ENCODE measurements at places on chromosomes 2 and 18.

DNA sequence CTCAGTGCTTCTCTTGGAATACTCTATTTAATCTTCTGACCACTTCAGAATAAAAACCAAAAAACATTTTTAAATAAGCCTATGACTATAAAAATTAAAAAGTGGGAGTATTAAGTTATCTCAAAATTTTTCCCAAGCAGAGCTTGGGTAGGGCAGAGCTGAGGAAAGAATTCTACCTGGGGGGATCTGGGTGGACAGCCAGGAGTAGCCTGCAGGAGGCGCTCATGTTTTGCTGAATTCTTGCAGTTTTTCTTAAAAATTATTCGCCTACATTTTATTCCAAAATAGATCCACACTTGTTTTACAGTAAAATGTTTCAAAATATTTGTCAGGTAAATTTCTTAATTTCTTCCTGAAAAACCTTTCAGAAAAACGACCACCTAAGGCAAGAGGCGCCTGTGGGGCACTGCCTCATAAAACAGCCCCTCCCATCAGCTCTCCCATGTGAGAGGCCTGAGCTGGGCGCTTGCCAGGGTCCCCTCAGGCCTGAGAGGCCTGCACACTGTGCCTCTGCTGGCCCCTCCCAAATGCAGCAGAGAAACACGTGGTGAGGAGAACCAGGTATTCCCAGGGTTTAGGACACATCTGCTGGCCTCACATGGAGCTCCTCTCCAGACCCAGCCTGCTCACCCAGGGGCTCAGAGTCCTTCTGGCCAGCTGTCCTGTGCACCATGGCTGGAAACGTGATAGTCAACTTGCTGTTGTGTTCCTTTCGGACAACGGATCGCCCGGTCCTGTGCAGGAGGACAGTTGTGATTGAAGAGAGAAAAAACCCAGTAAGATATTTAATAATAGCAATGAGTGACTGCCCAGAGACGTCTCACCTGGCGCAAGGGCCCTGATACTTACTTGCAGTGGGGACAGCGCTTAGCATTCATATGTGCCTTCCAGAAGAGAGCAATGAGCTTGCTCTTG, 17.5 kb downstream of the POLR1A start:
- no peak for DNase-seq

DNA sequence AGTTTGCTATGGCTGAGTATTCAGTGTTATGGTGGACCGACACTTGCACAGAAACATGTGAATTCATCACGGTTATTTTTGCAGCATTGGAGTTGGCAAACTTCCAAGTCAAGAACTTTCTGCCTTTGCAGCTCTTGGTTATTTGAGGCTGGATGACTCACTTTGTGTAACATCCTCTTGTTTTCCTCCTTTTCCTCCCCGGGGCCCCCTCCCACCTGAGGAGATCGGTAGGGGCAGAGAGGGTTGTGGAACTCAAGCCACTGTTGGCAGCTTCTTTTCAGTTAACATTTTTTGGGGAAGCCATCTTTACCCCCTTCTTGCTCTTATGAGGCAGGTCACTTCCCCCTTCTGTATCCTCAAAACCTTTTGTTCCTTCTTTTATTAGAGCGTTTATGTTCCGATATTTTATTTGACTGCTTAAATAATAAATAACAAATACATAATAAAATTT, 48.6 kb downstream of the DDX1 start:
- peak; percentile 3 for DNase-seq

GRCh38 chr2:207482630-207483029, 47.1 kb upstream of the CREB1 start:
- DNase-seq = no peak

DNA sequence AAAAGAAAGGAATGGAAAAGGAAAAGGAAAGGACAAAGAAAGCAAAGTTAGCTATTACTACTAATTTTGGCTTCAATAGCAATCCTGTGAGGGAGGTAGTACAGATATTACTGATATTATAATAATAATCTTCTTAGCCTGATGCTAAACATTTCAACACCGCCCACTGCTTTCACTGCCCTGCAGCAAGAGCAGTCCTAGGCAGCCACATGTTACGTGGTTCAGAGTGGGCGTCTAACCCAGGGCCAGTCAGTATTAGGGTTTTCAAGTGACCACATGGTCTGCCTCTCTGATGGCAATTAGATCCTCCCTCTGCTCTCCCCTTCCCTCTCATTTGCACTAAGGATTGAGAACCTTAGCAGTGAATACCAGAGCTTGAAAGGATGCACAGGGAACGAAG, 83.7 kb upstream of the ZNF397 start:
- no peak for DNase-seq

DNA sequence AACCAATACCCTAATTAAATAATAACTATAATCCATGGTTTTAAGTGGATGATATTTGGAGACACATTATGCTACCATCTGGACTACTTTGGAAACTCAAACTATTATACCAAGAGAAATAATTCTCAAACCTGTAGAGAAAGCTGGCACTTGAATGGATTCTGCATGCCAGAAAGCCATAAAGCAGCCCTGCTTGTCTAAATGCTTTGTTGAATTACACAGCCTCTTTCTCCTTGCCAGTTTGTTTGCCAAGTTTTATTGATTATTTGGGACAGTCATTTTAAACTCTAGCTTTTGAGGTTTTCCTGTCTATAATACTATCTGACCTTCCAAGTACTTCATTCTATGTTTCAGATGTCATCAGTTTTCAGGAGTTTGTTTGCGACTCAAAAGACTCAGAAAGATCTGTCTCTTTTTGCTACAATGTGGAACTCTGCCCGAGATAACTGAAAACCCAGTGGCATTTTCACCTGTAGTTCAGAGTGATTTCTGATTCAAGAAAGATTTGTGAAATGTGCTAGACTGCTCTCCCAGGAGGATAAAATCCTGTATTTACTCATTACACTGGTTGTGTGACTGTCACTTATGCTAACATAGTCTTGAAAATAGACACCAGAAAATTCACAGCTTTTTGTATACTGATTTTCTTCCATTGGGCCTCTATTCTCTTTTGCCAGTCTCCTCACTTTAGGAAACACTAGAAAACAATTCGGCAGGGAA, 29.2 kb upstream of the MBOAT2 start:
- DNase-seq = no peak

GRCh38 chr2:39851651-39852110, 72.6 kb upstream of the THUMPD2 start:
- DNase-seq = no peak

DNA sequence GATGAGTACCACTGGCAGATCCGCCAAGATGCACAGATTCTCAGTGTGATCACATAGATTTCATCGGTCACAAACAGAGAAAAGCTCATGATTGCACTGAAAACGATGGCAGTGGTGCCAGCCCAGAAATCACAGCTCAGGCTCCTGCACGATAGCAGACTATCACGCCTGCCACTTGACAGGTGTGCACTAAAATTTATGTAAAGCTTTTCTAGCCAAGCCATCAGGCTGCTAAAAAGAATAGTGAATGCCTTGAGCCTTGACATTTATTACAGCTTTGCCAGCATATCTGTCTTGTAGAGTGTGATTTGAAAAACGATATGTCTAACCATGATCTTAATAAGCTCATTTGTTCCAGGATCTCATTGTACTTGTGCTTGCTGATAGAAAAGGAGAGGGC, 409.5 kb upstream of the CWC22 start:
- no peak for DNase-seq

GRCh38 chr2:19670303-19670702, 231.5 kb downstream of the TTC32 start:
- DNase-seq = no peak

GRCh38 chr2:69601179-69601612, 42.3 kb downstream of the AAK1 start:
- DNase-seq = no peak

DNA sequence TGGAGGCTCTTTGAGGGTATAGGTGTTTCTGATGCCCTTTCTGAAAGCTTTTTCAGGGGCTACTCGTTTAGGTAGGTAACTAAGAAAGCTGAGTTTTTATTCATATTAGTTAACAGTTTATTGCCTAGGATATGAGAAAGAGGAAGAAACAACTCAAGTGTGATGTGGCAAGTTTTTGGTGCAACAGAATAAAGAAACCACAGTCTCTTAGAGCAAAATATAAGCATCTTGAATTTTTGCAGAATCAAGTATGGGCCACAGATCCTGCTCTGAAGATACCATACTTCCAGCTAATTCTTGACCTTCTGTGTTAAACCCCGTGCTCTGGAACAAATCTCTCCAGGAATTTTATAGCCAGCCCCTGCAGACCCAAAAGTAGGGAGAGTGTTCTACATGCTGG, 147.7 kb upstream of the SLC1A4 start:
- DNase-seq = no peak

GRCh38 chr2:148259674-148260073, 238.8 kb downstream of the MBD5 start:
- no peak for DNase-seq

DNA sequence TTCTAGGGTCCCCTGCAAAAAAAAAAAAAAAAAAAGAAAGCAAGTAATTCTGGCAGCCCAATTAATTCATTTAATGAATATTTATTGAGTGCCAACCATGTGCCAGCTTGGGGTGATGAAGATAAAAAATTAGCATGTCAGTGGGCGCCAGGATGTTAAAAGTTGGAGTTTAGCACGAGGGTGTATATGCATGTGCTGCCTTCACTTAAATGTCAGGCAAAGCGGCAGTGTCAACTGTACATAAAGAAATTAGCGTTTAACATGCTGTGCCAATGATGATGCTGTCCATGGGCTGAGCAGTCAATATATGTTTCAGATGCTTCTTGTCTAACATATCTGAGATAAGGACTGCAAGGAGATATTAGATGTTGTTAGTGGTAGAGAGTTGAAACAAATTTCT, 49.5 kb downstream of the ASAP2 start:
- DNase-seq = no peak

DNA sequence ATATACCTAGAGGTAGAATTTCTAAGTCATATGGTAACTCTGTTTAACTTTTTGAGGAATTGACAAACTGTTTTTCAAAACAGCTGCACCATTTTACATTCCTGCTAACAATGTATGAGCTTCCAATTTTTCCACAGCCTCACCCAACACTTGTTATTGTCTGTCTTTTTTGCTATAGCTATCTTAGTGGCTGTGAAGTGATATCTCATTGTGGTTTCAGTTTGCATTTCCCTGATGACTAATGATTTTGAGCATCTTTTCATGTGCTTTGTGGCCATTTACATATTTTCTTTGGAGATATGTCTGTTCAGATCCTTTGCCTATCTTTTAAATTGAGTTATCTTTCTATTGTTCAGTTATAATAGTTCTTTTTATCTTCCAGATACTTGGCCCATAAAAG, 273.8 kb downstream of the AGPS start:
- DNase-seq = no peak

GRCh38 chr18:31490387-31490786, 7.6 kb upstream of the DSG2 start:
- DNase-seq = peak; percentile 56

GRCh38 chr2:6089474-6089873, 397.3 kb downstream of the SOX11 start:
- DNase-seq = no peak

DNA sequence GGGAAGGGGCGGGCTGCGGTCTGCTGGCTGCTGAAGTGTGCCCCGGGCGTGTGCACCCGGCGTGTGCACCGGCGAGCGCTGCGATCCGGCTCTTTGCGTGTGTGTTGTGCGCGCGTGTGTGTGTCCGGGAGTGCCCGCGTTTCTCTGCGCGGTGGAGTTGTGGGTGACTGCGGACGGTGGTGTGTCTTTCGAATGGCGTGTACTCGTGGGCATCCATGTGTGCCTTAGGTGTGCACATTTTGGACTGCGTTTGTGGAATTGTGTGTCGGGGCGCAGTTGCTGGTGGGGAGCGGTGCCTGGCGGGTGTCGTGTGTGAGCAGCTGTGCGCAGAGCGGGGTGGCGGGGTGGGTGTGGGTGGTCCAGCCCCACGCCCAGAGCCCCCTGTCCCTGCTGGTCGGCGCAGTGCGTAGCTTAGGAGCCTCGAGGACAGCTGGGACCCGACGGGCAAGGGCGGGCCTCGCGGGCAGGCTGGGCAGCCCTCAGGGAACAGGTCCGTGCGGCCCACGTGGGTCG, 533 bp downstream of the HPCAL1 start:
- no peak for DNase-seq

- no peak for DNase-seq
These were observed 133.8 kb upstream of the TWIST2 start for GRCh38 chr2:238714038-238714528.

- peak; percentile 78 for DNase-seq
These were observed 15.2 kb upstream of the PLEKHM3 start for GRCh38 chr2:208040199-208041171.

DNA sequence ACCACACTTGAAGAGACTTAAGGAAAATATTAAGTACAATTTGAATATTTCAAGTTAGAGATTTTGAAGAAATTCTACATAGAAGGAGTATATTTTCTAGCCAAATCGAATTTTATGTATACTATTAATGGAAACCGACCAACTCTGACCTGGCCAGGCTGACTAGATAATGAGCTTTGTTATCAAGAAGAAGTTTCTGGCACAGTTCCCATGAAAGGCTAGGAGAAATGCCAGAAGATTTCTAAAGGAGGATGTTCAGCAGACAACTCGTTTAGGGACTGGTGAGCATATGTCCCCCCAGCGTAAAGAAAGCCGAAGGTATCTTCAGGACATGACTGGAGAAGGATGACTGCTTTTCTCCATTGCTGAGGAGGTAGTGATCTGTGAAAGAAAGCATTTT, 127.3 kb downstream of the DIS3L2 start:
- no peak for DNase-seq

DNA sequence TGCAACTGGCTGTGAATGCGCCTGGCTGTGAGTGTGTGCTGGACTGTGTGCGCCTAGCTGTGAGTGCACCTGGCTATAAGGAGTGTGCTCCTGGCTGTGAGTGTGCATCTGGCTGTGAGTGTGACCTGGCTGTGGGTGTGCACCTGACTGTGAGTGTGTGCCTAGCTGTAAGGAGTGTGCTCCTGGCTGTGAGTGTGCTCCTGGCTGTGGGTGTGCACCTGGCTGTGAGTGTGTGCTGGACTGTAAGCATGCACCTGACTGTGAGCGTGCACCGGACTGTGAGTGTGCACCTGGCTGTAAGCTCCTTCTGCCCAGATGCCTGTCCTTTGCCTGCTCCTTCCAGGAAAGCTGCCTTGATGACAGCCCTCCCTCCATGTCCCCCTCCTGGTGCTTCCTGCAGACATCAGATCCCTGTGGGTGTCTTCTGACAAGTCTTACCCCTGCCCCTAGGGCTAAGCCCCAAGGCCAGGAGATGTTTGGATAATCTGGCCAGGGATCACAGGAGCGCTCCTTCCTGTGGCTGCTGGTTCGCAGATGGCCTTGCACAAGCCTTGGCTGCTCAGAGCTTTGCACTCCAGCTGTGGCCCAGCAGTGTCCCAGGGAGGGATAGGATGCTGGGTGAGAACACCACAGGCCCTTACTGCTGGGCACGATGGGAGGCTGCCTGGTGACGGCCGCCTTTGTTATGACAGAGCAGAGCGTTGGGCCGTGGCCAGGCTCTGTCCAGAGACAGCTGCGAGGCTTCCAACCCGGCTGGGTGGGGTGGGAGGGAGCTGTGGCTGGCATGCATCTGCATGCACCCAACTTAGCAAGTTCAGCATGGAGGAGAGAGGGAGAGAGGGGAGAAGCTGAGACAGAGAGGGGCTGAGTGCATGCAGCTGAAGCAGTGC, 89.9 kb downstream of the GLI2 start:
- DNase-seq = no peak

GRCh38 chr18:48949050-48949605, 1.6 kb downstream of the SMAD7 start:
- DNase-seq = no peak

Measured in HT-29 (cell line).